ENCODE measurements at places on chromosomes 4 and X.

- no peak for DNase-seq
Measured at GRCh38 chr4:8147231-8147970, 11.2 kb downstream of the ABLIM2 start.

DNA sequence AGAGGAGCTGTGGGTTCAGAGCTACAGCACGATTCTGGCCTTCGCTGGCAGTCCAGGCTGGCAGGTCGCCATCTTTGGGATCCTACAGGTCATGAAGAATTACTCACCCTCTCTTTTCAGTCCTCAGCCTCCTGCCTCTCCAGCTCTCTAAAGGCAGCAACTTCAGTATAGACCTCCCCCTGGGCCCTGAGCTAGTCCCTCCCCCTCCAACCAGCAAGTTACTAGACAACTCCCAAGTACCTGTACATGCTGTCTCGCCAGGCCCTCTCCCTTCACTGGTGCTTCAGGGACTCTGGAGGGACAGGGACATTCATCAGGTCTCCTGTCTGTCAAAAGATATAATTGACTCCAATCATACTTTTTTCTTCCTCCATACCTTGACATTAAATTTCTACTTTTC, at the start of gene GPR119:
Gene GPR119, minus strand, starts transcription at position 155 of the 400 bp plus-strand sequence. CDS start 227 bp downstream, outside the sequence.
- no peak for DNase-seq

- DNase-seq = no peak
Measured at GRCh38 chr4:1958276-1959103, 50.3 kb downstream of the NELFA start.

DNA sequence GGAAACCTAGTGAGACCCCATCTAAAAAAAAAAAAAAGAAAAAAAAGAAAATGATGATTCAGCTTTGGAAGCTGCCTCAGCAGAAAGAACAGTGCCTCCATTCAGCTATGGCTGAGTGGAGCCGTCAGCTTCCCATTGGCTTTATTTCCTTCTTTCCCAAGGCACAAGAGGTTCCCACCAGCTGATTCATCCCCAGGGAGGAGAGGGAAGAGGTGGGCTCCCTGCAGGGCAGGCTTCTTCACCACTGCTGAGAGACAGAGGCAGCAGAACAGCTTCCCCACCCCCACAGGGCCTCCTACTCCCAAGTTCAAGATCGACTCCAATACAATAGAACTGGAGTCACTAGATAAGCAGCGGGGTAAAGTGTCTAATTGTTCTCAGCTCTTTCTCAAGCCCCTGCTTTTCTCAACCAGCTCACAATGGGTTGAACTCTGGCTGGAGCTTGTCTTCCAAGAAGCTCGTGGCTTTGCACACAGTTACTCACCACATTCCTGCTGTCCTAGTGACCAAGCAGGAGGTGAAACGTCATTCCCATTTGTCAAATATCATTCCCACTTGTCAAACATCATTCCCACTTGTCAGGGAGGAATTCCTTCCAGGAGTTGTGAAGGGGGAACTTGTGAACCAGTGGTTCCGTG, 47.8 kb downstream of the FHDC1 start:
- DNase-seq = no peak

- no peak for DNase-seq
Measured at GRCh38 chrX:105299286-105299685, 78.8 kb upstream of the TEX13A start.

GRCh38 chr4:22515145-22515887, 550 bp downstream of the ADGRA3 start:
- no peak for DNase-seq

DNA sequence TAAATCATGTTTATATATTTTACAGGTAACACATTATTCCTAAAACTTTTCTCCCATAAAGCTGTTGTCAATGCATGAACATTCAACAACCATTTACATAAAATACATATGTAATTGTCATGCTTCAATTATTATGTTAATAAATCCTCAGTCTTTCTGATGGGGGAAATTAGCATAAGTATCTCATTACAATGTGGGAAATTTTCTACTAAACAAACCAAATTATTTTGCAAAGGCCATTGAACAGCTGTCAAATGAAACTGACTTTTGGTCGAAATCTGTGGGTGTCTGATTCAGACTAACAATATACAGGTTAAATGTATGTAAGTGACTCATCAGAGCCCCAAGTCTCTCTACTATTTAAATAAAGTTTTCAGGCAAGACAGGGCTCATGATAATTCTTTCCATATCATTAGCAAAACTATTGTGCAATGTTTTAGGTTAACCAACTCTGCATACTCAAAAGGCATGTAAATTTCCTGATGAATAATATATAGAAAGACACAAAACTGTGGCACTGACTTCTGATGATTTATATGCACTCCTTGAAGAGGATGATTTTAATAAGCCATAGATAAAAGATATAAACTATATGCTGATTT, 795.3 kb upstream of the AADAT start:
- DNase-seq = no peak

DNA sequence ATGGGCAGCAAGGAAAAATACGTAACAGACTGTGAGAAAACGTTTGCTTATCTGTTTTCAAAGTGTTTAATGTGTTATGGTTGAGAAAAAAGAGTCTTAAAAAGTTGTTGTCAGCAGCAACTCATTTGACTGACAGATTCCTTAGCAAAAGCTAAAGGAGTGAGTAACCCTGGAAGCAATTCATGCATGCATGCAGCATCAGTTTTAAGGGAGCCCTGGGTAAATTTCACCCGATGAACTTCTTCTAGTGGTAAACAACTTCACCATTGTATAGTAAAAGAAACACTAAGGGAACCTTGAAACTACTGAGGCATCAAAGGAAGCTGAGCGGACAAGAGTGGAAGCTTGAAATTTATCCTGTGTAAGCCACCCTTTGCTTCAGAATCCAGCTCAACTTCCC, 583.2 kb upstream of the INTU start:
- DNase-seq = no peak

DNA sequence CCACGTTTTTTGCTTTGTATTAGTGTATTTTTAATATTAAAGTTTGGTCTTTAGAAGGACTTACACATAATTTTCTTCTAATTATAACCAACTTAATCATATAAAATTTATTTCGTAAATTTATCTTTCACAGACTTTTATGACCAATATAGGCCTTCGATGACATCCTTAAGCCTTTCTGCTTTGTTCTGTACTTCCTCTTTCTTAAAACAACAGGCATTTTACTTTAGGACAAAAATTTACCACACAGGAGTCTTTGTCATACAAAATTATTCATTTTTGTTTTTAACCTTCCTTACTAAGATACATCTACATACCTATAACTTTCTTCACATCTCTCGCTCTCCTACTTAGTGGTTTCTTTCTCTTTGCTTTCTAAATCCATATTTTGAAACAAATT, 56.3 kb downstream of the RGS12 start:
- DNase-seq = no peak

DNA sequence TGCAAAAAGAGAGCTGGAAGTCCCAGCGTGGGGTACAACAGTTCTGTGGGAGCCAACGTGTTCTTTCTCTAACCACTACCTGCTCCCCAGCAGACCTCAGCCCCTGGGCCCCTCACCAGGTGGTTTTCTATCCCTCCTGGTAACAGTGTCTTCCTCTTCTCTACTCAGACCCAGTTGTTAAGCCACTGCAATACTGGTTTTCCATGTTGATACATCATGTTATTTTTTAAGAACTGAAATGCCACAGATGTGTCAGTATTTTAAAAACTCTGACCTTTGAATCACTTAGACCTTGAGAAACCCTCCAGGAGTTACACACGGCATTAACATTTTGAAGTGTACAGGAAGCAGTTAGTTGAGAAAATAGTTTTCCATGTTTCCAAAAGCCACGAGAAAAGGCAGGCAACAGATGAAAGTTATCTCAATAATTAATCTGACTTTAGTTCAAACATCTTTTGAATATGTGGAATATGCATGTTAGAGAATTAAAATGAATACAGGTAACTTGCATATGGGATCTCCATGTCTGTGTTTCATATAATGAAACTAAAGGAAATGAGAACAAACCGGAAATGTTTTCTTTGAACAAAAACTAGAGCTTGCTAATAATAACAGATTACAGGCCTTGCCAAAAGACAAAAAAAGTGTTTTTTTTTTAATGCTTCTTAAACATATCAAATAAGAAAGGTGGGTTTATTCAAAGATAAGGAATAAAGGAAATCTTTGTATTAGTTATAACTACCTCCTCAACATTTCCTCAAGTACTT, 108.8 kb downstream of the ZNF827 start:
- no peak for DNase-seq

DNA sequence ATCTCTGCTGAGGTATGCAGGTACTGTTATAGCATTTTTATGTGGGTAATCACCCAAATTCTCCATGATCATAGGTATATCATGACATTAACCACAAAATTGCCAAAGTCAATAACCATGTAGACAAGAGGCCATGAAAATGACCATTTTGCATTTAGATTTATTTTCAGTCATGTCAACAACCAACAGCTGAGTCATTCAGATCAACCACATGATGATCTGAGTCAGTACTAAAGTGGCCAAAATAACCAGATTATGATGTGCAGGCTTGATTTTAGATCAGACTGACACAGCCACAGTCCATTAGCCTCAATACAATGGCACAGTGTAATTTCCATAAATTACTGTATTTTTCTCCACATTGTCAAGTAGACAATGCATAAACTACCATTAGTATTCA, 240.5 kb downstream of the GRIA3 start:
- no peak for DNase-seq

- no peak for DNase-seq
Measured at GRCh38 chr4:38681281-38681991, 17.4 kb downstream of the KLF3 start.
